ENCODE measurements at places on chromosomes 12 and 14.

DNA sequence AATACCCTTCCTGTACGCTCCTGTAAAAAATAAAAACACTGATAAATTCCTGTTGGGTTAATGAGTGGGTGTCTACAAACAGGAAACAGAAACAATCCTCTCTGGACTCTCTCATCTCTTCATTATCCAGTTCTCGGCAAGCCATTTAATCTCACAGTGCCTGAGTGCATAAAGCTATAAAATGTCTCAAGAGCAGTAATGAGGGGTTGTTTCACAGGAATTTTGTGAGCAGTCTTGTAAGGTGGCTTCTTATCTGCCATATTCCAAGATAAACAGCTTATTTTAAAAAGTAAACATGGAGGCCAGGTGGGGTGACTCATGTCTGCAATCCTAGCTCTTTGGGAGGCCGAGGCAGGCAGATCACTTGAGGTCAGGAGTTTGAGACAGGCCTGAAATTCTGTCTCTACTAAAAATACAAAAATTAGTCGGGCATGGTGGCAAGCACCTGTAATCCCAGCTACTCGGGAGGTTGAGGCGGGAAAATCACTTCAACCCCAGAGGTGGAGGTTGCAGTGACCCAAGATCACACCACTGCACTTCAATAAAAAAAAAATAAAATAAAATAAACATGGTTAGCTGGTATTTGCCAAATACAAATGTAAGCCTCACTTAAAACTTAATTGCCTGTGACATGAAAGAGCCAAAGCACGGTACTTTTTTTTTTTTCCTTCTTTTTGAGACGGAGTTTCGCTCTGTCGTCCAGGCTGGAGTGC, 54.0 kb downstream of the CLIP1 start:
- DNase-seq: peak; percentile 76

- no peak for DNase-seq
These were observed 3.7 kb downstream of the KMT5A start for GRCh38 chr12:123387508-123388176.

- no peak for DNase-seq
These were observed 54.0 kb downstream of the SYNE3 start for GRCh38 chr14:95462491-95462890.

GRCh38 chr12:47276253-47276620, 196.5 kb upstream of the AMIGO2 start:
- no peak for DNase-seq

DNA sequence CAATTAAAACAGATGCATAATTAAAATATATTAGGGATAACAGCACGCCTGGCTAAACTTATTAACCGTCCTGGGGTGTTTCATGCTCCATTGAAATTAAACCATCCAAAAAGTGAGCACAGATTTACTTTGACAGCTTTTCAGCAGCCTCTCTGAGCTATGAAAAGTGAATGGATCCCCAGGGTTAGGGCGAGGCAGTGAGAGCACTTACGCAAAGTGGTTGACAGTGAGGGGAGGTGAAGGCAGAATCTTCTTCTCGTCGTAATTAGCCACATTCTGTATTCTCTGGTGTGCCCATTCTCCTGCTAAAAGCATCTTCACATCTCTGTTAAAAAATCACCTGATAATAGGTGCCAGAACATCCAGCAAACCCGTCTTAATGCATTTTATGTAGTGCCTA, 1.9 kb downstream of the TMTC2 start:
- no peak for DNase-seq

DNA sequence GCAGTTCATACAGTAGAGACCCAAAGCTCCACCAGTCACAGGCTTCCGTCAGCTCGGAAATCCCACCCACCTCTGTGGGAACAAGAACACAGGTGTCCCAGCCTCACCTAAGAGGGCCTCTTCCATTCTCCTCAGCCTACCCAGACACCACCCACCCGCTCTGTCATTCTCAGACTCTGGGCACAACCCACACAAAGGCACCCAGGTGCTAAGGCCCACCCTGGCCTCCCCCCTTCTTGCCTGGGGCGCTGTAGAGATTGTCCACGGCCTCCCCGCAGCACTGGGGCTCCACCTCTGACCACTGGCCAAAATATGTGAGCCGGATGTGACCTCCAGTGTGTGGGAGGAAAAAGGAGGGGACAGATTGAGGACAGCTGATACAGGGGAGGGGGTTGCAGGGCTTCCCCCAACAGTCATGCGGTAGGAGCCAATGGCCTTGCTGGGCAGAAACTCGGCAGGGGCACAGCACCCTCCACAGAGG, 14.2 kb downstream of the RPS6KL1 start:
- DNase-seq: no peak
